ENCODE measurements at places on chromosomes 4 and X. TPM values are rescaled to one million over a fixed set of nuclear protein-coding genes. Genes with fewer than 3 reads are reported as not detected.

- DNase-seq = no peak
These were observed 457.2 kb downstream of the GALNTL6 start for GRCh38 chr4:172270397-172270796.

Gene GABRQ
- not detected for total RNA-seq

Gene SCD5
- total RNA-seq = 1.1 TPM

Gene MAGEA4
- not detected for total RNA-seq

DNA sequence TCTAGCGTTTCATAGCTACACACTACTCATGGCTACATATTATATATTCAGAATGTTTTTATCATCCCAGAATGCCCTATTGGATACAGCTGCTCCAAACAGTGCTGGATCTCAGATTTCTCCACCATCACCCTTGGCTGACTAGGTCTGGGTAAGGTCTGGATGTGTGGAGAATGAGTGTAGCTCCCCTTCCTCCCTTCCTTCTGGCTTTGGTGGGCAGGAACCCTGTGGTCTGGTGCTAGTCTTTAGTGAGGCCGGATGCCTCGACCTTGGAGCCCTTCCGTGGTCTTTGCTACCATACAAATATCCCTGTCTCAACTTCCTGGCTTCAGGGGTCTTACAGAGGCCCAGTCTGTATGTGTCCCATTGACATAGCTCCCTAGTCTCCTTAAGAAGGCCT lies 52.1 kb upstream of the KDR start:
- no peak for DNase-seq

Gene ZNF595
- 19.9 TPM for total RNA-seq

GRCh38 chr4:3421470-3421869 lies 20.3 kb upstream of the HGFAC start:
- no peak for DNase-seq

GRCh38 chr4:118348886-118349285 lies 3.9 kb downstream of the PRSS12 start:
- DNase-seq = no peak

- no peak for DNase-seq
These were observed 136.6 kb downstream of the AFF1 start for GRCh38 chr4:87071401-87071800.

- no peak for DNase-seq
These were observed 276.9 kb upstream of the TACR3 start for GRCh38 chr4:103996637-103997036.

Gene ADGRL3
- total RNA-seq = not detected

Gene PF4V1
- total RNA-seq = not detected

DNA sequence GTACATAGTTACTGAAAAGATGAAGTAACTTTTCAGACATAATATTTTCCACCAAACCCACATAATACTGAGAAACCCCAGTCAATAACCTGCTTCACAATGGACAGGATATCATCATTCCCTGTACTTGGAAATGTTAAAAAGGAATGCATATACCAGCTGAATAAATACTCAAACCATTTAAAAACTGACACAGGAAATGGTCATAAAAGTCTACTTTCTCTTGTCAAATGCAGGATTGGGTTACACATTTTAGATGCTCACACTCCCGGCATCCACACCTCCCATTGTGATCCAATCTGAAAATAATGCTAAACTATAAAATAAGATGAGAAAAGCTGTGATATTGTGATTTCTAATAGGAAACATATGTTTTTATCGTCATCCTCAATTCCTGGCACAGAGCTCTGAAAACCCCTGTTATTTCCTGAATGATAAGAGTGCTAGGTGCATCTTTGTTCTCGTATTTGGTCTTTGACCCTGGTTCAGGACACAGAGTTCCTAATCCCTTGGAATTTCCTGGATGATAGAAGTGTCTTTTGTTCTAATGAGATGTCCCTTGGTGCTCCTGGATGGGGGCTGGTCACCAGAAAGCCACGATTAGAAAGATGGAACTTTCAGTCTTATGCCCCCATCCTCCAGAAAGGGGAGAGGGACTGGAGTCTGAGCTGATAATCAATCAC lies 821.3 kb downstream of the TRIML1 start:
- DNase-seq = no peak

Gene CORIN
- 0.31 TPM for total RNA-seq
